Stimulated activated CD4-positive, alpha-beta T cell treated with anti-CD3 and anti-CD28 coated beads, TNF-alpha, amount 100 ng/mL, for 4 hours (primary cell): ENCODE measurements at places on chromosomes 4 and X.

DNA sequence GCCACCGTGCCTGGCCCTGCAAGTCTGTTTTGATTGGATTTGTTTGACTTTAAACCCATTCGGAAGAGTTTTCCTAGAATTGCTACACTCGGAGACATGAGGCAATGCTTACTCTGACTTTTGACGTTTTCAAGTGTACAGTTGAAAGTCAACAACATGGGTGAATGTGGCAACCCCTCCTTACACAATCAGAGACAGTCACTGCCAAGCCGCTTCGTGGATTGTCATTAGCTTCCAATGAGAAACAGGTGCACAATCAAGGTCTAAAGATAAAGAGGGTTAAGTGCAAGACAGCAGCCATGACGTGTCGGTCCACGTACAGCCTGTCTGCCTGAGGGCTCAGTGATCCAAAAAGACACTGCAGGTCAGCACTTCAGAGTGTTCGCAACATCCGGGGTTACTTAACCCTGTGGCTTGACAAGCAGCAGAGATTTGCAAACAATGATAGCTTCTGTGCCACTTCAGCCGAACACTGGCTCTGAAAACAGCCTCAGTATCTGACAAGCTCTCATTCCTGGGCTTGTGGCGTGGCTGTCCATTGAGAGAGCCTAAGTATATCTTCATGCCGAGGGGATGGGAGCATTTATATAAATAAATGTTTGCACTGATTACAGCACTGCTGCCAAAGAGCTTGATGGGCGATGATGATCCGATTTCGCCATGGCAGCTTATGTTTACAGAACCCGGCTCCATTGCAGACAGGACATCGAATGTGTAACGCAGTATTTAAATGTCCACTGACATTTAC, 180.0 kb downstream of the DHRSX start:
- DNase-seq = no peak

DNA sequence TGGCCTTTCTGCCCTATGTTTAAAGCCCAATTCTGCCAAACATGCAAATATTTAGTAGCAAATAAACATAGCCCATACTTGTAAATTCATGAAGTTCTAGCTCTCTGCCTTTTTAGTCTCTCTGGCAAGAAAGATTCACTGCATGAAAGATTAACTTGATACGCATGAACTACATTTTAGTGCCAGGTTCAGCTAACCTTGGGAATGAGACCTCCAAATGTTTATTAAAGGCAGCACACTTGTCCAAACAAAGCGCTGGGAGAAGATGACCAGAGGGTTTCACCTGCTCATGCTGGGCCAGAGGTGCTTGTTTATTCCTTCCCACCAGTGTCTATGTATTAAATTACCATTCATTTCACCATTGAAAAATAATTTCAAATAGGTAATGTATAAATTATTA, 44.5 kb upstream of the IL1RAPL1 start:
- DNase-seq = no peak

GRCh38 chr4:53865054-53865453, 199.4 kb downstream of the CHIC2 start:
- DNase-seq = no peak

DNA sequence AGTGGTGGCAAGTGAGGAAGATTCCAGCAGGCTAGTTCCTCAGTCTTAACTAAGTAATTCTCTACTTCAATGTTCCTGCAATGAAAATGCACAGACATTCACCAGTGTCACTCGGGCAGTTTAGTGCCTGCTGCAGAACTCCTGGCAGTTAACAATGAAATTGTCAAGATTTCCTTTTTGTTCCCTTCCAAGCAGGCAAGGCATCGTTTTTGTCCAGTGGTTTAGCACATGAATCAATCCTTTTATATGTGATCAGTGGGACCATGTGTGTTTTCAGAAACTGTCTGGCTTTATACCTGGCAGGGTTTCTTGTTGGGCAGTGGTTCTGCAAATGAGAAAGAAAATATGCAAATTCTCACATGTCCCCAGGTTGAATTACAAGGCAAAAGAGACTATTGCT, 122.2 kb downstream of the GBA3 start:
- DNase-seq = no peak

GRCh38 chr4:30696191-30696590, 24.0 kb upstream of the PCDH7 start:
- DNase-seq = no peak

- DNase-seq = no peak
Measured at GRCh38 chrX:19370061-19370460, 26.3 kb downstream of the PDHA1 start.

- no peak for DNase-seq
Measured at GRCh38 chr4:53586121-53586816, 5.0 kb downstream of the LNX1 start.

GRCh38 chr4:40587826-40588225, 41.8 kb downstream of the RBM47 start:
- DNase-seq = no peak

DNA sequence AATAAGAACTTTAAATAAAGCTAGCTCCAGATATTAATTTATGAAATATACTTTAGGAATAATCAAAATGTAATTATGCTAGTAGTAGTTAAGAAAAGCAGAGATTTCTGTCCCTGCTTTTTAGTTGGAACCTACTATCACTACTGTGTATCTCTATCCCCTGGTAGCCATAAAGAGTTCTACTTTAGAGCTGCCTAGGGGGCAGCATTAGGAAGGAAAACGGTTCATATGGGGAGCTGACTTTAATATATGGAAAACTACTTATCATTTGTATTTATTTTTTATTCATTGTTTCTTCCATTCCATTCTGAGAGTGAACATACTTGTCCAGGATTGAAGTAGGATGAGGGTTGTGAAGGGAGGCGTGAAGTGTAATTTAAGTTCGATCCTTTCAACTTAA, 40.9 kb downstream of the CPEB2 start:
- no peak for DNase-seq

DNA sequence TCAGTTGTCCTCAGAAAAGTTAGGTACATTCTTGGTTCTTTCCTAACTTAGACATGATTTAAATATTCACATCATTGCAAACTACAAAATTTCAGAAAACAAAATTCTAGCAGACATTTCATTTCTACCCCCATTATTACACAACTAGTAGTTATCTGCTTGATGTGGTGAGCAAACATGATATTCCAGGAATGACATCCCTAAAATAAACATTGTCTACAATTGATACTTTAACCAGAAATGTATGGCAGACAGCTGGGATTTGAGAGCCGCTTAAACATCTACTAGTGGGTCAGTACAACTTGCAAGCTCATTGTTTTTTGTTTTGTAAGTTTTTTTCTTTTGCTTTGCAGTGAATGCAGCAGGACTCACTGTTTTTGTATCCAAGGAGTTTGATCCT, 32.1 kb upstream of the AMBN start:
- no peak for DNase-seq

- DNase-seq = no peak
Measured at GRCh38 chr4:52833941-52834525, 28.1 kb upstream of the RASL11B start.

DNA sequence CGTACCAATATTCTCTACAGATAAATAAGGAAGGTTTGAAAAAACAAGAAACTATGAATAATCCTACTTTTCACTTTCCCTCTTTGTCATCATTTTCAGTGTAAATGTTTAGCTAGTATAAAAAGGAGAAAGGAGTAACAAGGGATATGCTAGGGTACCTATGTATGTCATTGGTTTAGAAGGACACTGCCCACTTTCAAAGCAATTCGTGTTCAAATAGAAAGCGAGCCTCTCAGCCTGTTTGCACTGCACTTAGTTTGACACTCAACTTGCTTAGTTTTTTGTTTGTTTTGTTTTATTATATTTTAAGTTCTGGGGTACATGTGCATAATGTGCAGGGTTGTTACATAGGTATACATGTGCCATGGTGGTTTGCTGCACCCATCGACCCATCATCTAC, 21.6 kb upstream of the RXFP1 start:
- no peak for DNase-seq

DNA sequence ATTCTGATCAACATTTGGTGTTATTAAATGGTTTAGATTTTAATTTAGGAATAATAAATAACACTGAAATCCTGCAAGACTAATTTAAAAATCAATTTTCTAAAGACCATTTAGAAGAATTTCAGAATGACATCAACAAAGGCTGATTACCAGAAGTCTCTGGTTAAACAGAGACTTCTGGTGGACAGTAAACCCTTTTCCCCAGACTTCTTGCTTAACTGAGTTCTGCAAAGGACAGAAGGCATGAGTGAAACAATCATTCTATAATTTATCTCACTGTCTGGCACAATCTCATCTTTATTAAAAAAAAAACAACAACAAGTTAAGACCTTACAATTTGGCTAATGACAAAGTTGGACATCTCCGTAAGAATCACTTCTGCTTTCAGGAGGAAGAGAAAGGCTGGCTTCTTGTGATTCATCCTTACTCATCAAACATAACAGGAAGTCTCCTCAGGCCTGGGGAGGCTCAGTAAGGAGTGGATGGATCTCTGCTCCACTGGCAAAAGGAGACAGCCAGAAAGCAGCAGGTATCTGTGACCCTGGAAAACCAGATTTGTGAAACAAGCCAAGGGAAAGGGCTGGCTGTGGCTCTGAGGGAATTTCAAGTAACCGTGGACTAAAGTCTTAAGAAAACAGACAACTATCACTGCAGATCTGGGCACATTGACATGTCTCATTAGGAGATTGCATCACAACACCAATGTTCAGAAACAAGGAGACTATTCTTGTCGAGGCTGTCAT, 908 bp upstream of the TLR6 start:
- DNase-seq = no peak

DNA sequence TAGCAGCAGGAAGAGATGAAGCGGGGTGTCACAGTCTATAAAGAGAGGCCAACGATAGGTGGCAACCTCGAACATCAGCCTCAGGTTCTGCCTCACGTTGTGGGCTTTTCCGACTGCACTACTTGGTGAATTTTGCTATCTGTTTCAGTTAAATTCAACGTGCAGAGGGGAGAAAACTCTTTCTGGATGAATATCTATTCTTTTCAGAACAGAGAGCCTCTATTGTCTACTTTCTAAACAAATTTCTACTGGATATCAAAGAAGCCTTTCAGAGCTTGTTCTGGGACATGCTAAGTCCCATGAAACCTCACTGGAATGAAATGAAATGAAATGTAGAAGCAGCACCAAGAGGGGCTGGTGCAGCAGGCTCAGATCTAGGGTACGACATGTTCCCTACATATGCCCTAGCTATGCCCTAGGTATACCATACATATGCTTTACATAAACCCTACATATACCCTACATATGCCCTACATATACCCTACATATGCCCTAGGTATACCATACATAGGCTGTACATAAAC, 116.5 kb upstream of the TRIM2 start:
- no peak for DNase-seq

DNA sequence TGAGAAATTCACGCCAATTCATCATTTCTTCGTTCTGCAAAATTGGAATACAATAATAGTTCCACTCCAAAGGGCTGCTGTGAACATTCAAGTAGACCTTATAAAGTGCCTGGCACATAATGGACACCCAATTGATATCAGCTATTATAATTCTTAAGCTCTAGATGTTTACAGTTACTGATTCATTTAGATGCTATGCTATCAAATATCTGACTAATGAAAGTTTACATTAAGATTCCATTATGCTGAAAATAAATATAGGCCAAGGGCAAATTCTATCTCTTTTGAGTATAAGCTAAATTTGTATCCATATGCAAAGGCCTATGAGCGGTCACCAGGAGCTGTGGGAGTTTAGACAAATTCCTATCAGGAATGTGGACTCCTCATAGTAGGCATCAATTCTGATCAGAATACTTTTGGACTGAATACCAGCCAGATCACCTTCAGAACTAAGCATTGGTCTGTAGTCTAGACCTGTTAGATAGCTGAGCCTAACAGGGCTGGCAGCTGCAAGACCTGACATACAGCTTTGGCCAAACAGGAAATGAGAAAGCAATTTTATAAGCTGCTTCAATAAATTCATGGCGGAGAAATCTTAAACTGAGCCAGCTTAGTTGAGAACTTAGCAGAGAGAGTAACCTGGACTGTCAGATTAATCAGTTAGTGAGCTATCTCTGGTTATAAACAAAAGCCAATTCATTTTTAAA, 384.3 kb upstream of the ACTRT1 start:
- no peak for DNase-seq

DNA sequence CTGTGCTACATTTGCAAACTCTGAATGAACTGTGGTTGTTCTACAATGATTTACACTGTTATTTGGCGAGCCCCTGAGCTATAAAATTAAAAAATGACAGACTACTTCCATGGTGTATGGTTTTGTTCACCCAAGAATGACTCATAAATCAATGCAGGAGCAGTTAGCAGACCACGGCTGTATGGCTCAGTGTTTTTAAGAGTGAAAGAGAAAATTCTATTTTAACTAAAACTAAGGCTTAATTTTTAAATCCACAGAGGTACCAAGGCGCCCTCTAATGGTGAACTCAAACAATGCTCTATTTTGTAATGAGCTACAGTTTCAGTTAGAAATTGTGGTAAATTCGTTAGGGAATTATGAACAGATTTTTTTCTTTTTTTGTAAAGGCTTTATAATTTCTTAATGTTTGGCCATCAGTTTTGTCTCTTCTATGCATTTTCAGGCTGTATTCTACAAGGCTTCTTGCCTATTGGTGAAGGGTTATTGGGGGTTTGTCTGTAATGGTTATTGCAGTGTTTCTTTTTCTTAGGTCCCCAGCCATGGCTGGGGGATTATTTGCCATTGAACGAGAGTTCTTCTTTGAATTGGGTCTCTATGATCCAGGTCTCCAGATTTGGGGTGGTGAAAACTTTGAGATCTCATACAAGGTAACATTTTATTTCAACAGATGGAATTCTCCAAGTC, 32.5 kb downstream of the HMGB2 start:
- DNase-seq = no peak
